ENCODE measurements at places on chromosomes 3 and 15.
A peak's percentile ranks its signal among the peaks of the same experiment; 100 is the strongest.

- no peak for DNase-seq
Measured at GRCh38 chr3:136787349-136787748, 31.6 kb upstream of the SLC35G2 start.

GRCh38 chr3:61618871-61619270 lies 57.5 kb downstream of the PTPRG start:
- DNase-seq, result no peak

GRCh38 chr3:9715136-9715535 lies 11.5 kb downstream of the CPNE9 start:
- no peak for DNase-seq

DNA sequence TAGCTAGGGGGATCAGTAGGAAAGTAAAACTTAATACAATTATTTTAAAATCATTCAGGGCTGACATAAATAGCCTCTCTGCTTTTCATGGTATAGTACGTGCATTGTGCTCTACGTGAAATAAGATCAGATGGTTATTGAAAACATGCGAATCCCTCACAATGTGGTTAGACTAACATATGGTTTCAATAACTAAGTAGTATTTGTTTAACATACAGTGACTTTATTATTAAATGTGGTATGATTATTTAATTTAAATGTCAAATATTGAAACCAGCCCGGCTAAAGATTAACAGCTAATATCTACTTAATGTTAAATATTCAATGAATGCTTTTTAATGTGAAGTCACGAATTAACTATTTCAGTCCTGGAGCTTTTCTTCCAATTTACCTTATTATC lies 473.9 kb upstream of the THBS1 start:
- DNase-seq, result no peak

DNA sequence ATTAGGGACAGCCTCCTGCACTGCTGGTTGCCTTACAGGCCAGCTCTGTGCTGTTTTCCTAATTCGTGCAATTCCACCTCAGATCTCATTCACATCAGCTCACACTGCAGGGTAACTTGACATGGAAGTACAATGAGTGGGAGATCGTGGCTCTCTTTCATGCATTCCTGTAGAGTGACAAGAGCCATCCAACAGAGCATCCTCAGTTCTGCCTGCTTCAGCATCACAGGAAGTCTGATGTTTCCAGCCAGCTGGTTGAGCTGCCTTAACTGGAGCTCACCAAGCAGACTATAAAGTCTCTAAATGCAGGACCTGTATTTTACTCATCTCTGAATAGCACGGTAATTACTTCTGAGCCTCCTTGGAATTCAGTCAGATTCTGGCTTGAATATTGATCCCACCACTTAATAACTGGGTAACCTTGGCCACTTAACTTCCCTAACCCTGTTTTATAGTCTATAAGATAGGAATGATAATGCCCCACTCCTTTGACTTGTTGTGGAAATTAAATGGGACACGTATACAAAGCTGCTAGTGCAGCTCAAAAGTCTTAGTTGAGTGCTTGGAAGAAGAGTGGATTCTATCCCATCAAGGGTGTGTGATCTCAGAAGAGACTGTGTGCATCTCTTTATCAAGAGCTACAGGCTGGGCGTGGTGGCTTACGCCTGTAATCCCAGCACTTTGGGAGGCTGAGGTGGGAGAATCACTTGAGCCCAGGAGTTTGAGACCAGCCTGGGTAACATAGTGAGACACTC lies 1.4 kb upstream of the DIS3L start:
- DNase-seq, result no peak

DNA sequence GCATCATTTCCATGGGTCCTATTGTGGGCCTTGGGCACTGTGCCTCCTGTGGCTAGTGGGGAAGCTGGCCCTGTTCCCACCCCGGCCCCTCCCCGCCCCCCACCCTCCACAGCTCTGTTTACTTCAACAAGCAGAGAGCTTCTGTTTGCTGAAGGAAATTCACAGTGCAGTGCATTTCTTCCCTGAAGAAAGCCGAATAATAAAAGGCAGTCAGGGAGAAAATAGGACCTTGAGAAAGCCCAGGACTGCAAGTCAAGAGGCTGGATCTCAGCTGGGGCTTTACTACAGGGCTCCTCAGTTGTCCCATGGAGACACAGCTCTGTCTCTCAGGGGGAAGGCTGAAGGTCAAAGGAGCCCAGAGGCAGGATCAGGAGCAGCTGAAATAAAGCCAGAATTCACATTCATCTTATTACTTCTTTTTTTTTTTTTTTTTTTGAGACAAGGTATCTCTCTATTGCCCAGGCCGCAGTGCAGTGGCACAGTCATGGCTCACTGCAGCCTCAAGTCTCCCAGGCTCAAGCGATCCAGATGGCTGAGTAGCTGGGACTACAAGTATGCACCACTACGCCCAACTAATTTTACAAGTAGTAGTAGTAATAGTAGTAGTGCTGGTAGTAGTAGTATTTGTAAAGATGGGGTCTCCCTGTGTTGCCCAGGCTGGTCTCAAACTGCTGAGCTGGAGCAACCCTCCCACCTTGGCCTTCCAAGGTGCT lies 33.0 kb upstream of the LACTB start:
- DNase-seq, result no peak

GRCh38 chr15:40469776-40470390 lies 901 bp upstream of the CHST14 start:
- no peak for DNase-seq

- no peak for DNase-seq
Measured at GRCh38 chr3:197801891-197802778, 11.1 kb downstream of the LRCH3 start.

DNA sequence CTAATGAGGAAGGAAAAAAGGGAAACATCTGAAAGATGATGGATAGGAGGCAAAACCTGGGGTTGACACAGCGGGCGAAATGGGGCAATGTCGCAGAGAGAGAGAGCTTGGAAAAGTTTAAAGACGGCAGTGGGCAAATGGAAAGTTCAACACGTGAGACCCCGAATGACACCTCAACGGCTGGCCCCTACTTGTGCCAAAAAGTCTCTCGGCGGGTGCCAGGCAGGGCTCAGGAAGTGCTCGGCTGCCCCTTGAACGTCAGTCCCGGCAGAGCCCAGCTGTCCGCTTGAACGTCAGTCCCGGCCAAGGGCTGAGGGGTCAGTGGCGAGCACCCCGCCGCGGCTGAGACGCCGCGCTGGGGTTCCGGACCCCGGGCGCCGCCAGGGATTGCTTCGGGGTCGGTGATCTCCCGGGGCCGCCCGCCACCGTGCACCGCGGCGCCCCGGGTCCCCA lies 658 bp downstream of the EOGT start:
- DNase-seq, result peak; percentile 29

GRCh38 chr3:98775459-98776139 lies 12.5 kb downstream of the ST3GAL6 start:
- no peak for DNase-seq

GRCh38 chr3:128319107-128319506 lies 147.6 kb downstream of the DNAJB8 start:
- DNase-seq, result no peak

Measured in anterior cingulate cortex (tissue), 58 donors.